ENCODE measurements at places on chromosomes 7 and 10.

GRCh38 chr10:62885684-62886461, 69.7 kb upstream of the EGR2 start:
- DNase-seq, result no peak

DNA sequence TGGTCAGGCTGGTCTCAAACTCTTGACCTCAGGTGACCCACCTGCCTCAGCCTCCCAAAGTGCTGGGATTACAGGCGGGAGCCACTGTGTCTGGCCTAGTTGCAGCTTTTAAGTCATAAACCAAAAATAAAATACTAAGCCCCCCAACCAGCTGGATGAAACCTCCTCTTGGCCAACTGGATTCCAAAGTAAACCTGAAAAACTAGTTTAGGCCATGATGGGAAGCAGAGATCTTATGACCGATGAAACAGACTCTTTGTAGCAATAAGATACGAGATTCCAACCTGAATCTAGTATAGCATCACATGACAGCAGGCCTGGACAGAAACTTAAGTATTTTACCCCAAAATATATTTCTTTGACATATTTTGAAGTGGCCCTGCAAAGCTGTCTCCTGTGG, 9.1 kb upstream of the MCM10 start:
- DNase-seq, result no peak

GRCh38 chr10:44369854-44370253, 15.0 kb downstream of the CXCL12 start:
- DNase-seq, result no peak

GRCh38 chr7:110909117-110909516, 181.8 kb upstream of the LRRN3 start:
- DNase-seq, result no peak

GRCh38 chr10:127153181-127153580, 43.2 kb downstream of the INSYN2A start:
- DNase-seq, result no peak

- DNase-seq, result no peak
These were observed 119.9 kb downstream of the TFEC start for GRCh38 chr7:115910541-115911164.

- DNase-seq, result no peak
These were observed 17.8 kb upstream of the HKDC1 start for GRCh38 chr10:69202332-69202731.

- no peak for DNase-seq
These were observed 22.2 kb upstream of the SRGN start for GRCh38 chr10:69065406-69066361.

- DNase-seq, result peak; percentile 33
These were observed 87.3 kb downstream of the LYZL2 start for GRCh38 chr10:30542001-30542894.

DNA sequence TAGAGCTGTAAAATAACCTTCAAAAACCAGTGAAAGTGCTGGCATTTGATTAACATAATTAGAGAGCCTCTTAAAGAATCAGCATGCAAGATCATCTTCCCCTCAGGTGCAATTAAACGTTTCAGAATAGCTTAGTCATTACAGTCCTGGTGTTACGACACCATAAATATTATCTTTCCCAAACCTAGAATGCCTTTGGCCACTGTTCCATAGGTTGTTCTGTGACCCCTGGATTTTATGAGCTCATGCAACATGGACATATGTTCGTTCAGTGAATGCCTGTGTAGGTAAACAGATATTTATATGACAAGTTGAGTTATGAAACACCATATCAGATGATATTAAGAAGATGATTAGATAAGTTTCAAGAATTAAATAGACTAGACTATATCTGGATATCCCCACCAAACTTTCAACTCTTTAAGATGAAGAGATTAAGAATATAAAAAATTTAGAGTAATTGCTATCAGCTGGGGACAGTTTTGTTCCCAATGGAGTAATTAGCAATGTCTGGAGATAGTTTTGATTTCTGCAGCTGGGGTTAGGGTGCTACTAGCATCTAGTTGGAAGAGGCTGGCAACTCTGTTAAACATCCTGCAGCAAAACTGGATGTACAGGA, 263.5 kb upstream of the DKK1 start:
- no peak for DNase-seq

DNA sequence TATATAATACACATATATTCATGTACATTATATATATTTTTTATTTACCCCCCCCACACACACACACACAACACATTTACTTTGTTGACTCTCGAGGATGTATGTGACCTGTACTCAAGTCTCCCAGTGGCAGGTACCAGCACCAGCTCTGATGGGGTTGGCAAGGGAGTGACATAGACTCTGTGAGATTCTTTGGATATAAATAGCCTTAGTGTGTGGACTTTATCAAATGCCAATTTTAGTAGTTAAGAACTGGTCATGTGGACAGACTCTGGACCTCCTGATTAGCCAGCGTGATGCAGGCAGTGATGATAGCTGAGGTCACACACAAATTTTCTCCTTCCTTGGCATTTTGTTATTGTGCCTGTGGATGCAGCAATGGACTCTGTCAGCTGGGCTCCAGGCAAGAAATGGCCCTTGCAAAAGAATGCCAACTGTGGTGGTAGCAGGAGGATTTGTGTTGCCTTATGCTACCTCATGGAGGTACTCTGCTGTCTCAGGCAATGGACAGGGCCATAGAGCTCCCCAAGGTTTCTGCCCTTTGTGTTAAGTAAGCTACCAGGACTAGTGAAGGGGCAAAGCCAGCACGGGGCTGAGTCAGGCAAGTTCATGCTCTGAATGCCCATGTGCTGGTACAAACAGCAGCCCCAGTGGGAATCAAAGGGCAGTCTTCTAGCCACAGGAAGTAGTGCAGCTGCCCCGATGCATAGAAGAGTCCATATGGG, 224.6 kb upstream of the ZWINT start:
- DNase-seq, result no peak

- DNase-seq, result no peak
These were observed 627.2 kb downstream of the SUGCT start for GRCh38 chr7:40761762-40762560.

DNA sequence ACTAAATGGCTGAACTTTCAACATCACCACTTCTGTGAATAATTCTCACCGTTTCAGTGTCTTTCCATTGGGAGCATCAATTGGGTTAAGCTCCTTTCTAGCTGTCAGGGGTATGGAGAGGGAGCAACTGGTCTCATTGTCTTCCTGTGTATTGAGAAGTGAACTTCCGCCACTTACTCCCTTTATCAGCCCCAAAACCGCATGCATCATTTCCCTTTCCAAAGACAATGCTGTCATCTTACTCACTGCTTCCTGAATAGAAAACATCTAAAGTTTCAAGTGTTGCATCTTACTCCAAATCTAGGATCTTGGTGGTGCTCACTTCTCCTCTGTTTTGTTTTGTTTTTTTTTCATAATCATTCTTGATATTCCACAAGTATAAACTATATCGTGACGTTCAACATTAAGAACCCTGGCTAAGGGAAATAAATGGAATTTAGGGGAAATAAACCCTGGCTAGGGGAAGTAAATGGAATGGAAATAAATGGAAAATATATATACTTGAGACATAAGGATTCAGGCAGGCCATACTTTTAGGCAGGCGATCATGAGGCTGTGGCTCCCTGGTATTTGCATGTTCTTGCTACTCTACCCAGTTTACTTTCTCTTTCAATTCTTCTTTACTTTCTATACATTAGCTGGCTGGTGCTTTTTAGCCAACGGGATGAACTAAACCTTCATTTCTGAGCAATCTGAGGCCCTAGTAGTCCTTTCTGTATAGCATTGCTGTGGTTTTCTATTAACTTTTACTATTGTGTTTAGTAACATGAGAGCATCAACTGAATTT, 371.9 kb downstream of the BMPER start:
- DNase-seq, result no peak

DNA sequence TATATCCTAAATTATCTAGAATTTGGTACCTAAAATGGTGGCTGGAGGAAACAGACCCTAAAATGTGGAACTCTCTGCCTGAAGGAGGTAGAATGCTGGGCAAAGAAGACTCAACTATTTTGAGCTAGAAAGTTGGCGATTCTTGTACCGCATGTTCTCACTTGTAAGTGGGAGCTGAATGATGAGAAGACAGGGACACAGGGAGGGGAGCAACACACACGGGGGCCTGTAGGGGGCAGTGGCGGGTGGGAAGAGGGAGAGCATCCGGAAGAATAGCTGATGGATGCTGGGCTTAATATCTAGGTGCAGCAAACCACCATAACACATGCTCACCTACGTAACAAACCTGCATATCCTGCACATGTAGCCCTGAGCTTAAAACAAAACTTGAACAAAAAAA, 250.6 kb downstream of the CALN1 start:
- DNase-seq, result no peak

GRCh38 chr7:7944619-7945282, 23.8 kb upstream of the GLCCI1 start:
- no peak for DNase-seq

DNA sequence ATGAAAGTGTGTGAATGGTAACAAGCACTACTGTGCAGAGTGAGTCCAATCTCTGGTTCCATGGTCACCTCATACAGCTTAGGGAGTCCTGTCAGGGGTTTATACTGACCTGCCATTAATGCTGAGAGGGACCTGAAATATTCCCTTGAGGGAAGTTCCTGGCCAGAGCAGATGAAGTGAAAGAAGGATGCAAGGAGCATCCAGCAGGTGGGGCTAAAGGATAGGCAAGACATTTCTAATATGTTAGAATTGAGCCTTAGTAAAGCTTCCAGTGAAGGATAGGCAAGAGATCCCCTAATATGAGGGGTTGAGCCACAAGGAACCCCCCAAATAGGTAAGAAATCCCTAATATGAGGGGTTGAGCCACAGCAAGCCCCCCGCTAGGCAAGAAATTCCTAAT, 25.5 kb upstream of the FAM221A start:
- DNase-seq, result no peak

GRCh38 chr7:972110-972509, 3.2 kb downstream of the COX19 start:
- DNase-seq, result no peak

DNA sequence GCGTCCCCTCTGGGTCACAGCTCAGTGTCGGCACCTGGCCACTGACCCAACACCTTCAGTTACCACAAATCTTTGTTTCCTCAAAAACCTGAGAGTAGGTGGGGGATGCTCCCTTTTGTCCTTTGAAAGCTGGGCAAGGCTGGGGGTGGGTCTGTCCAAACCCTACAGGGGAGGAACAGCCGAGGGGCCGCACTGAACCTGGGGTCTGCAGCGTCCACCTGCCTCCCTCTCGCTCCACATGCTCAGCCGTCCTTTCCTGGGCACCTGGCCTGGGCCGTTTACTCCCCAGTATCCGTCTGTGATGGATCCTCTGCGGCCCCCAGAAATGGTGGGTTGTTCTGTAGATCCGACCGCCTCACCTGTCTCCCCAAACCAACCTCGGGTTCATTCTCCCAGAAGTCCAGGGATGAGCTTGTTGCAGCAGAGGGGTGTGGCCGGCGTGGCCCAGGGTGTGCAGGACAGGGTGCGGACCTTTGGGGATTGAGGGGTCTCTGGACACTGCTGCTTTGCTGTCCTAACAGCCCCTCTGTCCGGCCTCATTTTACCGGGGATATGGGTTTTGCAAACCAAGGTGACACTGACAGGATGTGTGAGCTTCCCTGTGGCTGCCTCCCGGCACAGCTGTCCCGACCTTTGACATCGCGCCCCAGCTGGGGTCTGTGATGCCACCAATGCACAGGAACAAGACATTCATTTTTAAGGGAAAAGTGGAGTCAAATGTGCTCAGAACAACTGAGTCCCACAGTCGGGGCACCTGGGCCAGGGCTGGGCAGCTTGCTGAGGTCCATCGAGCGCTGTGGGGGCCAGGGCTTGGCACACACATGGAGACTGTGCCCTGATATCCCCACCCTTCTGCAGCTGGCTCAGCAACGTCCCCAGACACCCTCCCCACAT, 115.9 kb downstream of the VIPR2 start:
- DNase-seq, result peak; percentile 29

DNA sequence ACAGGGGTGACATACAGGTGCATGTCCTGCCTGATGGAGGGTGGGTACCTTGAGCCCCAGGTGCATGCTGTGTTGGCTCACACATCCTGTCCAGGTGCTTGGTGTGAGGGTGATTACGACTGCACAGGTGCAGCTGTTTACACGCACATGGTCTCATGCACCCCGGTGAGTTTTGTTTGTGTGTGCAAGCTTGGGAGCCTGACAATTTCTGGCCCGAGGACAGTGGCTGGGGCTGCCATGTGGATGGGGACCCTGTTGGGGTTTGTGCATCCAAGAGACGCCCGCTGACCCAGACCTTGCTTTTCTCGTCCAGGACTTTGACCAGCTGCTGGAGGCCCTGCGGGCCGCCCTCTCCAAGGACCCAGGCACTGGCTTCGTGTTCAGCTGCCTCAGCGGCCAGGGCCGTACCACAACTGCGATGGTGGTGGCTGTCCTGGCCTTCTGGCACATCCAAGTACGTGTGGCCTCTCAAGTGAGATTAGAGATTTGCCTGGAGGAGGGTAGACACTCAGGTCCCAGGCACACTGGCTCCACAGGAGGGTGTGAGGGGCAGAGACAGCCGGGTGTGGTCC, 61.7 kb downstream of the PRF1 start:
- no peak for DNase-seq

- DNase-seq, result no peak
These were observed 242.2 kb downstream of the ATRNL1 start for GRCh38 chr10:115335366-115335765.

DNA sequence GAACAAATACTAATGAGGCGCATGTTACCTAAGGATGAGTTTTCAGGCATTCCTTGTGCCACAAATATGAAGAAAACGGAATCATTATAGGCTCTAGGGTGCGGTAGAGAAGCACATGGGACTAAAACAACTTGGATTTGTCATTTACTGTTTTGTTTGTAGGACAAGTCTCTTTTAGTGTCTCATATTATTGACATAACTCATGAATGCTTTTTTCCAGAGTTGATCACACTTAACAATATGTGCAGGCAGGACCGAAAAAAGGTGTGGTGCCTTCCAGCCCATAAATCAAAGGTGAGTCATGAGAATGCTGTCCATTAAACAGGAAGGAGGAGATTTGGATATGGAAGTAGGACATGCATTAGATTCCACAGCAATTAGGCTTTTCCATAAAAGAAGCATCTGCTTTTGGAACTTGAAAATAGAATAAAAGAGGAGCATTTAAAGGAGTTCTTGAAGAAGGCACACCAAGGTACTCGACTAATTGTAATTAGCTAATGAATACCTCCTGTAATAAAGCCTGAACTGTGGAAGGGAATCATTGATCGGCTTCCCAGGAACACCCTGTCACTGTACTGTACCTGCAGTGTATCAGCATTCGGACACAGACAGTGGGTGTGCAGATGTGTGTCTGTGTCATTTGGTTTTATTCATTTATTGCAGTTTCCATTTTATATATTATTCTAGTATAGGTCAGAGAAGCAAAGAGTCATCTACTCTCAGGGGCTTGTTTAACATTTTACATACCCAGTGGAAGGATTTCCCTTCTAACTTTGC, 119.7 kb upstream of the KLF14 start:
- no peak for DNase-seq

DNA sequence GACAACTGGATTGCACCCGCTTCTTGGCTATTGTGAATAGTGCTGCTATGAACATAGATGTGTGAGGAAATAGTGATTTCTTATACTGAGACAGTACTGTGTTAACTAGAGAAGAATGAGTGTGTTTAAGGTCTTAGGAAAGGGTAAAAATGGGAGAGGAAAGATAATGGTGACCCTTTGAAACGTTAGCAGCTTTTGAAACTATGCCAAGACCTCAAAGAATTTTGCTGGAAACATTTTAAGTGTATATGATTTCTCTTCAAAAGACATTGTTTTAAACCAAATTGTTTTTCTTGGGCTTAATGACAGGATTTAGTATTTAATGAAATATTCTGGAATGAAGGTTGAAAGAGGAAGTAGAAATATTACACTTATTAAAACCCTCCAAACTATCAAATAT, 100.8 kb upstream of the ARHGAP21 start:
- no peak for DNase-seq

All from ovary (tissue), 10 donors.